ENCODE measurements at places on chromosomes 2 and 18.
A peak's percentile ranks its signal among the peaks of the same experiment; 100 is the strongest.

DNA sequence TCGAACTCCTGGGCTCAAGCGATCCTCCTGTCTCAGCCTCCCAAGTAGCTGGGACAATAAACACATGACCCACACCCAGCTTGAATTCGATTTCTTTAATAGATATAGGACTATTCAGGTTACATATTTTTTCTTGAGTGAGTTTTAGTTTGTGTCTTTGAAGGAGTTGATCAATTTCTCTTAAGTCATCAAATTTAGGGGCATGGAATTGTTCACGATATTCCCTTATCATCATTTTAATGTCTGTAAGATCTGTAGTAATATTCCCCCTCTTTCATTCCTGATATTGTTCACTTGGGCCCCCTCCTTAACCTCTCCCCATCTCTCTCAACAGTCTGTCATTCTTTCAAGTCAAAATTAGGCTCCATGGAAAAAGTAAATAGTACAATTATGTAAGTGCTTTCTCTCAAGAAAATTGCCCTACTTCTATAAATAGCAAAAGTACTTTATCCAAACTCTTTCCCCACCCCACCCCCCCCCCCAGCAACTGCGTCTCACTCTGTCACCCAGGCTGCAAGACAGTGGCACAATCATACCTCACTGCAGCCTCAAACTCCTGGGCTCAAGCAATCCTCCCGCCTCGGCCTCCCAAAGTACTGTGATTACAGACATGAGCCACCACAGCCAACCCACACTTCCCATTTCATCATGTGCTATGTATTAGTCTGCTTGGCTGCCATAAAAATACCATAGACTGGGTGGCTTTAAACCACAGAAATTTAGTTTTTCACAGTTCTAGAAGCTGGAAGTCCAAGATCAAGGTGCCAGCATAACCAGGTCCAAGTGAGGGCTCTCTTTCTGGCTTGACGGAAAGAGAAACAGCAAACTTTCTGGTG is 20.1 kb downstream of the WDR33 start:
- DNase-seq = no peak

DNA sequence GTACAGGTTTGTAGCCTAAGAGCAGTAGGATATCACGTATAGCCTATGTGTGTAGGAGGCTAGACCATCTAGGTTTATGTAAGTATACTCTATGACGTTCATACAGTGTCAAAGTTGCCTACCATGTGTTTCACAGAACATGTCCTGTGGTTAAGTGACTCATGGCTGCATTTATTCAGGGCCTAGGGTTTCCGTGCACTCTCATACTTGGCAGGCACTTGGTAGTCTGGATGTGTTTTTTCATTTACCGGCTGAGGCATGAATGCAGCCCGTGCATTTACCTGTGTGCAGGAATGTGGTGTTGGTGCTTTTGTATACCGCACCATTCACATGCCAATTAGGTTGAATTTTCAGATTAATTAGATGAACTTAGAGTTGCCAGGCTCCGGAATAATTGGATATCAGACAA is 43.4 kb downstream of the MYL12B start:
- DNase-seq = no peak

- no peak for DNase-seq
Measured at GRCh38 chr2:159650574-159650973, 34.2 kb upstream of the BAZ2B start.

DNA sequence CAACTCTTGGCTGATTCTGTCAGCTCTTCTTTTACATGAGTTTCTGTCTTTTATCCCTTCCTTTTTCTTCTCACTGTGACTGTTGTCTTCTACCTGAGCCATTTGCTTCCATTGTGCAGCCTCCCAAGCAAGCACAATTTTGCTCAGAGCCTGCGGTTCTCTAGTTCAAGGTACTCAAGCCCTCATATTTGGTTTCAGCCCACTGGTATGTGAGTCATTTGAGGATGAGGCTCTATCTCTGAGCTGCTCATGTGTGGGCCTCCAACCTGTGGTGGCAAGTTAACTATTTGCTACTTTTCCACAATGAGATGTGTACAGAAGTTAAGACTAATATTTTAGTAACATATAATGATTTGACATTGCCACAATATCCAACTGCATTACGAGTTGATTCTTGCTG is 183.0 kb downstream of the PHLPP1 start:
- no peak for DNase-seq

- no peak for DNase-seq
Measured at GRCh38 chr2:236527159-236527630, 42.4 kb upstream of the ACKR3 start.

DNA sequence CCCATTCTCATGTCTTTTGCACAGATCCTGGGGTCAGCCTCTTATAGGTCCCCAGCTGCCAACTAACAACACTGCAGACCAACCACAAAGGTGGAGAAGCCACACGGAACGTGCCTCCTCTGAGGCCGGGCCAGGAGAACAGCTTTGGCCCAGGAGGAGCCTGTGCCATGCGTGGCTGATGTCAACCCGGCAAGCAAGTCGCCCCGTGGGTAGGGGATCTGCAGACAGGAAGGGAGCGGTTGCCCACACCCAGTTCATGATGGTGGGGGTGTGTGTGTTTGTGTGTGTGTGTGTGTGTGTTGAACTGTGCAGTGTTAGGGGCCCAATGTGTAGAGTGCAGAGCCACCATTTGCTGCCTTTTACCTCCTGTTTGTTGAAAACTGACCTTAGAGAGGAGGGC is 2.4 kb upstream of the CLEC4F start:
- DNase-seq = no peak

DNA sequence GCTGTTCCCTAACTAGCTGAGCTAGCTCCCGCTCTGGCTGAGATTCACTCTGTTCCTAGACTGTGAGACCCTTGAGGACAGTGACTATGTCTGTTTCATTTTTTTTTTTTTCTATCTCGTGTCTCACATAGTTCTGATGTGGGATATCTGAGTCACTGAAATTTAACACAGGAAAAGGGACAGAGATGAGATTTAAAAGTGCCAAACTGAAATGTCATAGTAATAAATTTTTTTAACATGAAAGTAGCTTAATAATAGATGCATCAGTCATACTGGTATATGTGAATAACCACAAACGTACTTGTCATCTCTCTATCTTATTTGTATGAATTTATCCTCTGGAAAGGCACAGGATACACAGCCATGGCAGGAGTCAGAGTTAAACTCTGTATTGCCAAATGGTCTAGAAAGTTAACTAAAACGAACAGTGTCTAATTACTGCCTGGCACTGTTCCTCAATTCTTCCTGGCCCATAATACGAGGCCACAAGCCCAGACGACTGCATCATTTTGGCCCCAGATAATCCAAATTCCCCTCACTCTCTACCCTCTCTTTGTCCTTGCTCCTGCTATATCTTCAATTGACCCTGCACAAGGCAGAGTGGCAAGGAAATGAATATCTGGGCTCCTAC is 87.5 kb downstream of the SATB2 start:
- no peak for DNase-seq

DNA sequence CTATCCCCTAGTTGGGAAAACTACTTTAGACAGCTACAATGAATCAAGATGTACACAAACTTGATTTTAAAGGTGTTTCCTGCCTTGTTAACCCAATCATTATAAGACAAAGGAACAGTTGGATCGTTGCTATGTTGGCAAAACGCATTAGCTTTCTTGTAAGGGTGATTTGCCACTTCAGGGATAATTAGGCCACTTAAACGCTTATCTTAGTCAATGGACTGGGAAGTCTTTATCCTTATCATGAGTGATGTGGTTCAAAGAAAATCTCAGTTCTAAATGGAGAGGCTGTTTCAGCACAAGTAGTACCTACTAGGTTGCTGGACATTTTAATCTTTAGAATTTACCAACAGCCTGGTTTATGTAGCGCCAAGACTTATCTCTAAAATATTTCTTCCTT is 406.1 kb upstream of the MEX3C start:
- DNase-seq = no peak

- no peak for DNase-seq
Measured at GRCh38 chr2:45316576-45317338, 294.3 kb downstream of the SRBD1 start.

DNA sequence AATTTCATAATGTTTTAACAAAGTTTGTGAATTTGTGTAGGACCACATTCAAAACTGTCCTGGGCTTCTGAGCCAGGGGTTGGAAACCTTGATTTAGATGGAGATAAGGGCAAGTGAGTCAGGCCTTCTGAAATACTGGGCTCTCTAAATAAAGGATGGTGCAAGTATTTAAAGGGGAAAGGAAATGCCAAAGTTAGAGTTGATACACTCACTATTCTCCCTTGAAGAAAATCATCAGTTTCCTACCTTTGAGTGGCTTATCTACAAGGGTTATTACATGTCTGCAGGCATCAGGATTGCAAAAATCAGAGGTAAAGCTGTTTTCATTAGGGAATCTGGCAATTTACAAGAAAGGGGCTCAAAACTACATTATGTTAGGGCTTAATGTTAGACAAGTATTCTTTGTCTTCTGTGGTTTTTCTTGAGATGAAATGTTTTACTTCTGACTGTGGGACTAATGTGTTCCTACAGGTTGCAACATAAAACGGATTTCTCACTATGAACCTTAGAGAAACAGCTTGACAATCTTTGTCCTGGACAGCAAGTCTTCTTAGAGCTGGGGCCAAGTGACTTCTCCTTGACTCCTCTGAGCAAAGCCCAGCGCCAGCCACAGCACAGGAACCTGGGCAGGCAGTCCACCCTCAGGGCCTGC is 31.1 kb downstream of the RNU4ATAC start:
- DNase-seq = no peak

- no peak for DNase-seq
Measured at GRCh38 chr18:22839340-22839821, 93.7 kb upstream of the RBBP8 start.

DNA sequence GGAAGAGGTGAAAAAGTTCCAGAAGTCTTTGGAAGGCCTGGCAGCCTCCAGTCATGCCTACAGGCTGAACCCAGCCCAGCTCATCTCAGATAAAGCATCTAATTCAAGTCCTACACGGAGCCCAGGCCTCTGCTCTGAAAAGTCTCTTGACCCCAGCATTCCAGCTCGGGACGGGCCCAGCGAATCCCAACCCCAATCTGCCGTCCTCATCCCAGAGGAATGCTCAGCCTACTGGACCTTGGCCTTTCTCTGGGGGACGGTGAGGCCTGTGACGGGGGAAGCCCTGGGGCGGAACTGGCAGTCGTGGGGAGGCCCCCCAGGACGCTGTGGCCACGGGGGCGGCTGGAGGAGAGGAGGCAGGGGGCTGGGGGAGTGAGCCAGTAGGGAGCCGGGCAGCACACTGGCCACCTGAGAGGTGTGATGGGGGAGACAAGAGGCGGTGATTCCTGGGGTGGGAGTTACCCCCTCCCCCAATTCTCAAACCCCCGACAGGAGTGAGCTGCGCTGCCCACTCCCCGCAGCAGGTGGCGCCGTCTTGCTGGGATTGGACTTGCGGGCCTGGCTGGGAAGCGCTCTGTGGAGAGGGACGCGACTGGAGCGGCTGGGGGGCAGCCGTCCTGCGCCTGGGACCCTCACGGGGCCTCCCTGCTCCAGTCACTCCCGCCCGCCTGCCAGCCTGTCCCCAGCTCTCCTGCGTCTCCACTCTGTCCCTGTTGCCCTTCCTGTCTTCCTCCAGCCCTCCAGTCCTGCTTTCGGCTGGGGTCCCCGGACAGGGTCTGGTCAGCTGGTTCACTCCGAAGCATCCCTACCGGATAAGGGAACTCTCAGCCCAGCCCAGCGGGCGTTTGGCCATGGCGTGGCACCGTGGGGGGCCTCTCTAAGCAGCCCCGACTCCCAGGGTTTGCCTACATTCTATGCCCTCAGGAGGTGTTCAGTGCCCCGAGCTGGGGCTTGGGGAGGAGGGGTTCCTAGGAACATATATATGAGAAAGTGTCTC is 182.6 kb upstream of the HAAO start:
- peak; percentile 88 for DNase-seq

GRCh38 chr2:47897883-47898731 is 8.2 kb downstream of the FBXO11 start:
- DNase-seq = no peak

GRCh38 chr2:70095720-70096670 is 8.7 kb downstream of the PCBP1 start:
- no peak for DNase-seq

DNA sequence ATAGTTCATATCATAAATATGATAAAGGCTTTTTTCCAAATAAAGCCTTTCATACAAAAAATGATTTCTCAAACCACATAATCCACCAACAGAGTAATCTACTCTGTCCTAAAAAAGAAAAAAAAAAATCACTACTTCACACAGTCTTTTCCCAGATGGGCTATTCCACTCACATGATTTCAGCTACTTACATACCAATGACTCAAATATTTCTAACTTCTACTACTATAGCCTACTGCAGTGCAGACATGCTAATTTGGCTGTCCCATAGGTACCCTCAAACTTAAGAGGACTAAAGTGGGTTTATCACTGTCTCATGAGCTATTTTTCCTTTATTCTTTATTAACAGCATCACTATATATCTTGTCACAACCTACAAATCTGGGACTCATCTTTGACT is 57.4 kb downstream of the SLC66A3 start:
- DNase-seq = no peak

DNA sequence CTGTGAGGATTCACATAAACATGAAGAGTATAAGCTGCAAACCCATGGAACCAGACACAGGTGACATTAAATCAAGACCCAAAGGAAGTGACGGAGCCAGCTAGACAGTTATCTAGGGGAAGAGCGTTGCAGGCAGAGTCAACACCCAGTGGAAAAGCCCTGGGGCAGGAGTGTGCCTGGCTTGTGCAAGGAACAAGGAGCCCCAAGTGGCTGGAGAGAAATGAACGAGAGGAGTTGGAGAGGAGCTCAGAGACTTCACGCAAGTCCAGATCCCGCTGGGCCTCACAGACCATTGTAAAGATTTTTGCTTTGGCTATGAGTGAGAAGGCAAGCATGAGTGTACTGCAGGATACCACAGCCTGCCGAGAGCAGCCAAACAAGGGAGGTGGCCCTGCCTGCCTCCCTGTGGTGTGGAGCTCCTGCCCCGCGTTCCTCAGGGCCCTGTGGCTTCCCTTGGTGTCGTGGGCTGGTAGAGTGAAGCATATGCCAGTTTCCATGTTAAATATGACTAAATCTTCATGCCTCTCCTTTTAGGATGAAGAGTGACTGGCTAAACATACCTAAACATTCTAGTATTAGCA is 88.2 kb downstream of the SP3 start:
- no peak for DNase-seq

DNA sequence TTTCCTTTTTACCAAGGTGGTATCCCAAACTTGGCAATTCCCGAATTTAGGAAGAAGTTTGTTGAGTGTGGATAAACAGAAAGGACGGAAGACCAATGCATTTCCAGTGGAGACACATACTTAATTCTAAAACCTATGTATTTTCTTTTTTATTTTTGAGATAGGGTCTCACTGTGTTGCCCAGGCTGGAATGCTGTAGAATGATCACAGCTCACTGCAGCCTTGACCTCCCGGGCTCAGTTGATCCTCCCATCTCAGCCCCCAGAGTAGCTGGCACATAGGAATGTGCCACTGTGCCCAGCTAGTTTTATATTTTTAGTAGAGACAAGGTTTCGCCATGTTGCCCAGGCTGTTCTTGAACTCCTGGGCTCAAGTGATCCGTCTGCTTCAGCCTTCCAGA is 90.3 kb downstream of the COX7A2L start:
- no peak for DNase-seq

GRCh38 chr2:34849827-34850226 is 1250.7 kb upstream of the FAM98A start:
- no peak for DNase-seq

Measured in left hindlimb (tissue), 1 donor.